ENCODE measurements at places on chromosomes 6 and 20. TPM values are rescaled to one million over a fixed set of nuclear protein-coding genes. Genes with fewer than 3 reads are reported as not detected.

- peak; percentile 1 for DNase-seq
Observed at GRCh38 chr6:130076512-130076911, 58.1 kb downstream of the L3MBTL3 start.

DNA sequence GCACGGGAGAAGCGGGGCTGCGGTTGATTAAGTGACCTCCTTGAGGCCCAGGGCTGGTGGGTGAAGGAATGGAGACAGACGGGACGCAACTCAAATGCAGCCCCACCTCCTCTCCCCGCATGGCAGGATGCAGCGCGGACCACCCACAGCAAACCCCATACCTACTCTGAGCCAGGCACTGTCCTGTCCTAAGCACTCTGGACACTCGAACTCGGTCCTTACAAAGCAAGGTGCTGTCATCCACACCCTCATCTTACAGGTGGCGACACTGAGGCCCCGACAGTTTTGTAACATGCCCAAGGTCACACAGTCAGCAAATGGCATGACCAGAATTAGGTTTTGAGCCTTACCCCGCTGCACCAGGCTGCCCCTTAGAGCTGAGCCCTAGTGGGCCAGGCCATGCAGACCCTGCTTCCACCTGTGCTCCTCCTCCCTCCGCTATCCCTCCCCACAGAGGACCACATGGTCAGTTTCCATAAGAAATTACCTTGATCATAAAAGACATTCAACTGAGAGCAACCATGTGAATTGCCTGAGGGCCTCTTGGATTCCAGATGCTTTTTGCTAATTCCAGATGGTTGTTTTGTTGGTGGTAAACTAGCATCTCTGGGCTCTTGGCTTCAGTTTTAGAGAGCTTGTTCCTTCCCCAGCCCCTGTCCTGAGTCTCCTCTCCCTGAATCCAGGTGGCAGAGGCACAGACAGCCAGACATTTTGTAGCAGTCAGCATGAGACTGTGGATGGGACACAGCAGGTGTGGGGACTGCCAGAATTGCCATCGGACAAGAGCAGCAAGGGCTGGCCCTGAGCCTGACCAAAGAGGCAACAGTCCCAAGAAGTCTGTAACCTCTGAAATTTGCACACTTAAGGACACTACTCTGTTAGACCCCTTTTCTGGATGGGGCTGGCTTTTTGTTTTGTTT is 171.9 kb upstream of the PMEPA1 start:
- DNase-seq: no peak

DNA sequence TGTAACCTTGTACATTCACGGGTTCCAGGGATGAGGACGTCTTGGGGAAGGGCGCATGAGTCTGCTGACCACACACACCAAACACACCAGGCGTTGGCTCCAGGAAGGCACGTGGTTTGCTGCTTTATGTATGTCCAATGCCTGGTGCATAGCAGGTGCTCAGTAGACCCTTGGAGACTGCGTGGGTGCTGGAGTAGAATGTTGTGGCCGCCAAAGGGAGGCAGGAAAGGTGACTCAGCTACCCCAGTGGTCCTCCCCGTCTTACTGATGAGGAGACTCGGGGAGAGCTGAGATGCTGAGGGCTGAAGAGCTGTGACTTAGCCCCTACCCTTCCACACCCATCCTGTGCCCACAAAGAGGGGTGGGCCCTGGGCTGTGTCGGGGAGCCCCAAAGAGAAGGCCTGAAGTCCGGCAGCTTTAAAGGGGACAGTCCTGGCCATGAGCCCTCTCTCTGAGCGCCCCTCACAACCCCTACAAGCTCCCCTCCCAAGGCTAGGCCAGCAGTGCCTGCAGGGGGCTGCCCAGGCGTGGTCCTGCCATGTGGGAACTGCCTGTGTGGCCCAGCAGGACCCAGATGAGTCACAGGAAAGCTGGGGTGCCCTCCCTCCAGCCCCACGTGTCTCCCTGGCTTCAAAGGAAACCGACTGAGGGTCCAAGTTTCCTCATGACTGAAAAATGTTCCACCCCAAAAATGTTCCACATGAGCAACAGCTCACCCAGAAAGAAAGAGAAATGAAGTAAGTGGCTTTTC is 28.0 kb upstream of the PTGIS start:
- DNase-seq: no peak

GRCh38 chr6:105493736-105494135 is 90.9 kb upstream of the PREP start:
- DNase-seq: no peak

- DNase-seq: no peak
Observed at GRCh38 chr6:71287926-71288227, 734 bp upstream of the OGFRL1 start.

DNA sequence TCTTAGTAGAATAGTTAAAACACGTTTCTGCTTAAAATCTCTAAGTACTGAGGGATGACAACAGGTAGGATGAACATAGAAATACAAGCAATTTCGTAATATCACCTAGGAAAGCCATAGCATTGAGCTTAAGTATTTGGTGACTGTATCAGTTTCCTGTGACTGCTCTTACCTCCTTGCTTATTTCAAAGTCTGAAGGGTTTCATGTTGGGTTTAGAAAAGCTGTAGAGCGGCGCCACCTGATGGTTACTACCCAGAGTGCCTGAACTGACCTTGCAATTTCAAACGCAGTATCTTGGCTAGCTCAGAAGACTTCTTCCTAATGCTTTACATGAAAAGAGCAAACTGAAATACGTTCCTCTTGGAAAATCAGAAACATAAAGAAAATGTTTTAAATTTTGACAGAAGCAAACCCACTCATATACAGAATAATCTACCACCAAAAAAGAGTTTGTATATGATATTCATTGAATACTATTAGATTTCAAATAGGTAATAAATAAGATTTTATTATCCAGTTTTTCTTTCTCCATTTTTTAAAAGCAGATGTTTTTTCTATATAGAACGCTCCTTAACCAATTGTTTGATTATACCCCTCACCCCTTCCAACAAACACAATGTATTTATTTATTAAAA is 82.3 kb upstream of the RIPOR2 start:
- no peak for DNase-seq

GRCh38 chr6:157804448-157805327 is 18.4 kb upstream of the SNX9 start:
- DNase-seq: no peak

DNA sequence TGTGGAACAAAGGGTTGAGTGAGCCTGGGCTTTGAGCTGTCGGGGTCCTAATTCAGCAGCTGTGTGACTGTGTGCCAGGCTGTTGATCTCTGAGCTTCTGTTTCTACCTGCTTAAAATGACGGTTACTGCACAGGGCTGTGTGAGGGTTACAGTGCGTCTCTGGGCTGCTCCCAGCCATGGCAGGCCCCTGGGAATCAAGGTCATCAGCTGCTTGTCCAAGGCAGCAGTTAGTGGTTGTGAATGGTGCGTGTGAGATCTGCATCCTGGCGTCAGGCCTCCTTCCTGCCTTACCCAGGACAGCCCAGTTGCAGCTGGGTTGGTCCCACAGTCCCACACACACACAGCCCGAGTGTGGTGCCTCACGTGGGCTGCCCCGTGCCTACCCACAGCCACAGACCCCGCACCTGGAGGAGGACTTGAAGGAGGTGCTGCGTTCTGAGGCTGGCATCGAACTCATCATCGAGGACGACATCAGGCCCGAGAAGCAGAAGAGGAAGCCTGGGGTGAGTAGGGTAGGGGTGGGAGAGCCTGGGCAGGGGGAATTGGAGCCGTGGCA is 15.6 kb downstream of the GTSF1L start:
- DNase-seq: no peak

GRCh38 chr6:37057678-37058077 is 52.2 kb downstream of the FGD2 start:
- DNase-seq: no peak

GRCh38 chr6:138817799-138818198 is 21.9 kb downstream of the ECT2L start:
- DNase-seq: peak; percentile 4

DNA sequence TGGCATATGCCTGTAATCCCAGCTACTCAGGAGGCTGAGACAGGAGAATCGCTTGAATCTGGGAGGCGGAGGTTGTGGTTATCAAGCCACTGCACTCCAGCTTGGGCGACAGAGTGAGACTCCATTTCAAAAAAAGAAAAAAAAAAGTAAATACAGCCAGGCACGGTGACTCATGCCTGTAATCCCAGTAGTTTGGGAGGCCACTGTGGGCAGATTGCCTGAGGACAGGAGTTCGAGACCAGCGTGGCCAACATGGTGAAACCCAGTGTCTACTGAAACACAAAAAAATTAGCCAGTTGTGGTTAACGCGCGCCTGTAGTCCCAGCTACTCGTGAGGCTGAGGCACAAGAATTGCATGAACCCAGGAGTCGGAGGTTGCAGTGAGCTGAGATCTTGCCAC is 1.5 kb upstream of the NINL start:
- no peak for DNase-seq

GRCh38 chr20:59361411-59361810 is 61.0 kb downstream of the EDN3 start:
- DNase-seq: no peak

DNA sequence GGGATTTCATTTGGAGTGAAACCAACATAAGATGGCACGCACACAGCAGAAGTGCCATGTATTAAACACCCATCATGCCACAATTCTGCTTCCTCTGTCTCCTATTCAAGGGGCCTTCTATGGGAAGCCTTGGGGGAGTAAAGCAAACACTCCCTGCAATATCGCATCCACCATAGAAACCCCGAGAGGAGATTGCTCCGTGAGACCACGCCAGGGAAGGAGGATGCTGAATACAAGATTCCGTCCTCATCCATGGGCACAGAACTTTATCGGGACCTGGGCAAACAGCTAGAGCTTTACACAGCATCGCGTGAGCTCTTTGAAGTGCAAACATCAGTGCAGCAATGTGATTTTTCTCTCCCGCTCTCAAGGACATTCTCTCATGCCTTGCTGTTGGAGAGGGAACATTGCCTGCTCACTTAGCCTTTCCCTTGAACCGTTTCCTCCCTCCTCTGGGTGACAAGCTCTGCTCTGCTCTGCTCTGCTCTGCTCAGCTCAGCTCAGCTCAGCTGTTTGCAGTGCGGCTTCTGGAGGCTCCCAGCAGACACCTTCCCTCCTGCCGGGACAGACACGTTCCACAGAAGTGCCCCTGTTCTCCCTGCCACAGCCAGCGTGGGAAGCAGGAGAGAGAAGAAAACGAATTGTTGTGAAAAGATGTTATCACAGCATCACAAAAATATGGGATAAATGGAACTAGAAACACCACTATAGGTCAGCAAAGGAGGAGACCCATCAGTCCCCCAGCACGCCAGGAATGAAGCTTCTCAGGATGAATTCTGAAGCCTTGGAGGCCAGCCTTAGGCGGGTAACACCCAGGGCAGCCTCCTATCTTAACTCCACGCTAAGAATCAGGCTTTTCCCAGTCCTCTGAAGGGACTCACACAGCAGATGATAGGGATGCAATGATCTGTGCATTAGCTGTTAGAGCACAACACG is 48.2 kb downstream of the RNASET2 start:
- DNase-seq: no peak

- no peak for DNase-seq
Observed at GRCh38 chr6:86516087-86516486, 421.2 kb upstream of the HTR1E start.

GRCh38 chr6:65450451-65450850 is 256.6 kb downstream of the EYS start:
- no peak for DNase-seq

DNA sequence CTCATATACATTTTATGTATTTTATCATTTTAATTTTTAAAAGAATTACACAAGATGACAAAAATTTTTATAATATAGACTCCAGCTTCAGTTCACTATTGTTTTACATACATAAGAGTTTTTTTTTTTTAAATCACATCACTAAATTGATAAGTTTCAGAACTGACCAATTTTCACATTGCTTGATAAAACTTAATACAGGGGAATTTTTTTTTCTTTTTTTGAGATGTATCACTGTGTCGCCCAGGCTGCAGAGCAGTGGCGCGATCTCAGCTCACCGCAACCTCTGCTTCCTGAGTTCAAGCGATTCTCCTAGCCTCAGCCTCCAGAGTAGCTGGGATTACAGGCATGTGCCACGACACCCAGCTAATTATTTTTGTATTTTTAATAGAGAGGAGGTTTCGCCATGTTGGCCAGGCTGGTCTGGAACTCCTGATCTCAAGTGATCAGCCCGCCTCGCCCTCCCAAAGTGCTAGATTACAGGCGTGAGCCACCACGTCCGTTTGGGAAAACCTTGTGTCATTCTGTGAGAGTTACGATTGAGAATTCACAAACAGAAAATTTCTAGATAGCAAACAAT is 36.6 kb upstream of the BTN3A2 start:
- no peak for DNase-seq

- no peak for DNase-seq
Observed at GRCh38 chr6:21131406-21131805, 462.1 kb upstream of the SOX4 start.

GRCh38 chr20:2516399-2516798 is 7.7 kb upstream of the ZNF343 start:
- no peak for DNase-seq

DNA sequence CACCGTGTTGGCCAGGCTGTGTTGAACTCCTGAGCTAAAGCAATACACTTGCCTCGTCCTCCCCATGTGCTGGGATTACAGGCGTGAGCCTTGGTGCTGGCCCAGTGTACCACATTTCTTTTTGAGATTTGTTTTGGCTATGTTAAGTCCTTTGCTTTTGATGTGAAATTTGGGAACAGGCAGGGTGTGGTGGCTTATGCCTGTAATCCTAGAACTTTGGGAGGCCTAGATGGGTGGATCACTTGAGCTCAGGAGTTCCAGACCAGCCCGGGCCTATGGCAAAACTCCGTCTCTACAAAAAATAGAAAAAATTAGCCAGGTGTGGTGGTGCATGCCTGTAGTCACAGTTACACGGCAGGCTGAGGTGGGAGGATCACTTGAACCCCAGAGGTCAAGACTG is 40.2 kb downstream of the GINS1 start:
- no peak for DNase-seq

- no peak for DNase-seq
Observed at GRCh38 chr20:21049305-21049828, 56.8 kb downstream of the LINC00237 start.

- DNase-seq: no peak
Observed at GRCh38 chr6:148535976-148536375, 193.3 kb downstream of the SASH1 start.

- no peak for DNase-seq
Observed at GRCh38 chr20:19624221-19624965, 133.7 kb upstream of the RIN2 start.

GGTLC1 gene
- polyA plus RNA-seq: not detected

HLA-F gene
- polyA plus RNA-seq: 0.12 TPM

NUDT3 gene
- 23.7 TPM for polyA plus RNA-seq

ZC2HC1B gene
- polyA plus RNA-seq: not detected

SLC26A8 gene
- not detected for polyA plus RNA-seq

BCL2L1 gene
- 57.5 TPM for polyA plus RNA-seq

GPX5 gene
- not detected for polyA plus RNA-seq

SNAP91 gene
- not detected for polyA plus RNA-seq

MRAP2 gene
- not detected for polyA plus RNA-seq

SLC13A3 gene
- 3.8 TPM for polyA plus RNA-seq

FUCA2 gene
- 66.8 TPM for polyA plus RNA-seq

PIGT gene
- 114 TPM for polyA plus RNA-seq

ERMARD gene
- polyA plus RNA-seq: 26.8 TPM

POLR3F gene
- polyA plus RNA-seq: 7.2 TPM

Measured in AG04450 (cell line).